ENCODE measurements at places on chromosomes 16 and 17.
A peak's percentile ranks its signal among the peaks of the same experiment; 100 is the strongest.

DNA sequence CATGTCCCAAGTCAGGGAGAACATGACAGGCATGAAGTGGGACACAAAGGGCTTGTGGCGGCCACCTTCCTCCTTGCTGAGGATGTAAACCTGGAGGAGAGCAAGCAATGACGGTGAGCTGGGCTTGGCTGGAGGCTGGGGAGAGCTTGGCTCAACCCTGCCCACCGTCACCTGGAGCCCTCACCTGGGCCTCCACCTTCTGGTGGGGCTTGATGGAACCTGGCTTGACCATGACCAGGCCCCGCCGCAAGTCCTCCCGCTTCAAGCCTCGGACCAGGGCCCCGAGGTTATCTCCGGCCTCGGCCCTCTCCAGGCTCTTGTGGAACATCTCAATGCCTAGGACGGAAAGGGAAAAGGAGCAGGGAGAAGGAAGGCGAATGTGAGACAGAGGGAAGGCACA lies 2.4 kb downstream of the TUFM start:
- no peak for DNase-seq

GRCh38 chr16:11743308-11744074 lies 834 bp upstream of the TXNDC11 start:
- peak; percentile 23 for DNase-seq

DNA sequence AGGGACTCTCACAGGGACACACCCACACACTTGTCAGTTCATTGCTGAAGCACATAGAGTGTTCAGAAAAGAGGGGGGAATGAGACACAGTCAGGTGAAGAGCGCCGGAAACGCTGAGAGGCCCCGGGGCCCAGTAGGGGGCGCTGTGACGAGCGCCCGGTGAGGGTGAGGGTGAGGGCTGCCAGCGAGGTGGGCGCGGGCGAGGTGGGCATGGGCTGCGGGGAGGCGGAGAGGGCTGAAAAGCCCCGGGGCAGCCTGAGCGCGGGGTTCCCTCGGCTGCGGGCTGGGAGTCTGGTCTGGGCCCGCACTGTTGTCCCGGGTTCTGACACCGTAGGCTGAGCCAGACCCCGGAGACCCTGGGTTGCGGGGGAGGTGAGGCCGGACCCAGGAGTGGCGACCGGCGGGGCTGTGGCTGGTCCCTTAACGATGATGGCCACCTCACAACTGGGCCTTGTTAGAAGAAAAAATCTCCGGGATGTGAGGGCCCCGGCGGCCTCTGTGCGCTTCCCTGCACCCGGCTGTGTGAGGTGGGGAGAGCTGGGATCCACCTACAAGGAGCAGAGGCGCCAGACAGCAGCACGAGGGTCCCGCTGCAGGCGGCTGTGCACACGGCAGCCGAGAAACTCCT lies 91.4 kb downstream of the C16orf78 start:
- no peak for DNase-seq

- no peak for DNase-seq
Measured at GRCh38 chr16:75236736-75237397, 14.6 kb downstream of the BCAR1 start.

DNA sequence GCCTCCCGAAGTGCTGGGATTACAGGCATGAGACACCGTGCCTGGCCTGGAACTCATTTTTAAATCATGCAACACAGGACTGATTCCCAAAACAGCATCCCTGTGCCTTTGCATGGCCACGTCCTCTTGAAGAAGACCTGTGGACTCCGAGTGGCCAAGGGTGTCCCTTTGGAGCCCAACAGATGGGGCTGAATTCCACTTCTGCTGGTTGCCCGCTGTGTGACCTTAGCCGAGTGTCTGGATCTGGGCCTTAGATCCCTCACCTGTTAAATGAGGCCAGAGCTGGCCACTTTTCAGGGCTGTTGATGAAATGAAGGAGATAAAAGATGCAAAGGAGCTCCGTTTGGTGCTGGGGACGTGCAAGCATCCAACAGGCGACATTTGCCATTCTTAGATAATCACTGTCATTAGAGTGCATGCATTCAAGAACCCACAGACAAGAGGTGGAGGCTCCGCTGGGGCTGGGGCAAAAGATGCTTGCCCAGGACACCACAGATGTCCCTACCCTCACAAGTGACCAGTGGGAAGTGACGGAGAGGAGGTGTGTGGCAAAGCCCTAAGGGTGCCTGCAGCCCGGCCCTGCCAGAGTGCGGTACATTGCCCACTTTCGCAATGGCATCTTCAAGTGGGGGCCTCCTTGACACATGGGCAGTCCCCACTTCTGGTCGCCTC lies 354.1 kb upstream of the TNRC6C start:
- no peak for DNase-seq

GRCh38 chr17:80481284-80482057 lies 5.1 kb upstream of the NPTX1 start:
- no peak for DNase-seq

- no peak for DNase-seq
Measured at GRCh38 chr17:70345061-70345460, 175.7 kb downstream of the KCNJ2 start.

GRCh38 chr17:64411999-64412771 lies 21.5 kb upstream of the PECAM1 start:
- peak; percentile 21 for DNase-seq

DNA sequence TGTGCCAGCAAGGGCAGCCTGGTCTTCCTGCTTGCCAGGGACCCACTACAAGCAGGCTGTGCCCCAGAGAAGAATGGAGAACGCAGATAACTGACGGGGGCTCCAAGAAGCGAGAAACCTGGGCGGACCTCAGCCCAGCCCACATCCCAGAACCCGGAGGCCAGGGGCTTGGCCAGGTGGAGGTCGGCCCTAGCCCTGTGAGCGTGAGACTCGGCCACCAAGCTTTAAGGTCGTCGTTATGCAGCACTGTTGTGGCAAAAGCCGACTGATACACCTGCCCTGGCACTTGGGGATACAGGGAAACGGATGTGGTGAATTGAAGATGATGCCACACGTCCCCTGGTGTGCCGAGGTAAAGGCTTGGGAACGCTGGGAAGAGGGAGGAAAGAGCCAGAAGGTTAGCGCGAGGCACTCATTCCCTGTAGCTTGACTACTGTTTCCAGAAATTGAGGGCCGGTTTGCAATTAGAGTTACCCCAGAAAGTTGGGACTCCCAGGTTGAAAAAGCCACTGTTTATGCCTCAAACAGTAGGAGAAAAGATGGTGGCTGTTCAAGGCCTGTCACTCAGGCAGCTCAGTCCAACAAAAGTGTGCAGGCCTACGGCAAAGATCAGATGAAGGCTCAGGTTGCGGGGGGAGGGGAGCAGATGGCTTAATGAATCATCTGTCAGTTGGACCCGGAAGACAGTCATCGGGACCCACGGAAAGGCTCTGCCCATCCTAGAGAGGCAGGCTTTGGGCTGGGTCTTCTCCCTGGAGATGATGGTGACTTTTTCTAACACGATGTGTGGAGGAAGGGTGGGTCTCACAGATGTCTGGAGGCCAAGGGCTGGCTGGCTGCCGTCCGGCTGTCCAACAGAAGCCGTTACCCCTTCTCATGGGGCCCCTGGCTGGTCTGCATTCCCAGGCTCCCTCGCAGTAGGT lies 45.6 kb upstream of the BAHCC1 start:
- DNase-seq = peak; percentile 49

DNA sequence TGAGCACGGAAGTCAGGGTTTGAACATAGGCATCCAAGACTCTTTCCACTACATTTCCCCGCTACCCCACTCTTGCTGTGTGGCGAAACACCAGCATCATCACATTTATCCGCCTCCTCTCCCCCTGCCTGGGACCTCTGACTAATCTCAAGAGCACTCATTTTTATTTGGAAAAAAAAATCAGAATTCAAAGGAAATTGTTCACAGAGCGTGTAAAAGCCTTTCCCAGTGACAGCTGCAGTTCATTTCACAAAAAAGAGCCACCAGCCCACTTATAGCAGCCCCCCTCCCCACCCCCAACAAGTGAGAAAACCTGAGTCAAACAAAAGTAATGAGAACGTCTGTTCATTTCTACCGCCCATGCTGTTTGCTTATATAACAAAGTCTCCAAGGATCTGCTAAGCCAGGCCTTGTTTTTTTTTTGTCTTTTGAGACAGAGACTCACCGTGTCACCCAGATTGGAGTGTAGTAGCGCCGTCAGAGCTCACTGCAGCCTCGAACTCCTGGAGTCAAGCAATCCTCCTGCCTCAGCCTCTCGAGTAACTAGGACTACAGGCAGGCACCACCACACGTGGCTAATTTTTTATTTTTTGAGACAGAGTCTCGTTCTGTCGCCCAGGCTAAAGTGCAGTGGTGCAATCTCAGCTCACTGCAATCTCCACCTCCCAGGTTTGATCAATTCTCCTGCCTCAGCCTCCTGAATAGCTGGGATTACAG lies 48.3 kb upstream of the HAPSTR1 start:
- peak; percentile 93 for DNase-seq

GRCh38 chr17:76458580-76459490 lies 5.9 kb upstream of the UBE2O start:
- peak; percentile 50 for DNase-seq

- DNase-seq = no peak
Measured at GRCh38 chr16:2044541-2044940, 3.1 kb downstream of the NTHL1 start.

GRCh38 chr16:47448830-47449575 lies 11.9 kb downstream of the ITFG1 start:
- no peak for DNase-seq

DNA sequence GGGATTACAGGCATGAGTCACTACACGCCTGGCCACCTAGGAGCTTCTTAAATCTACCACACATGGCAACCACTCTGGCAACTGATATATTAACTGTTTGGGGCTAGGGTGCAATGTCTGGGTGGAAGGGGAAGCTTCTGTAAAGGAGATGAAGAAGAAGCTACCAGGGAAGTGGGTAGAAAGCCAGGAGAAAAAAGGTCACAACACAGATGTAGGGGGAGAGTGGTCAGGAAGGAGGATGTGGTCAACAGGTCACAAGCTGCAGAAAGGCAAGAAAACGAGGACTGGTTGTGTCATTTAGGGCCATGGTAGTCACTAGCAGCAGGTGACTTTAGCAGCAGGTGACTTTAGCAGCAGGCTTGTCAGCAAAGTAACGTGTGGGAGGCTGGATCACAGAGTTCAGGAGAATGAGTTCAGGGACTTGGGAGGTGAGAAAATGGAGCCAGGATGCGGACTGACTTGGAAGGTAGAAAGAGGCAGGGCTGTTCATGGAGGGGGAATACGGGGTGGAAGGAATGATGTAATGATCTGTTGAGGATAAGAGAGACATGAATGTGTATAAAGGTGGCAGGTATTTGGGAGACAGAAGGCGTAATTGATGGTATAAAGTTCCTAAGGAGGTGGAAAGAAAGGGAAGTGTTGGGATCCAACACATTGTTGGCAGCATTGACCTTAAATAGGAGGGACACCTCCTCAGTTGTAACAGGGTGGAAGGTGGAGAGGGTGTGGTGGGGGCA lies 16.3 kb upstream of the WFIKKN2 start:
- no peak for DNase-seq

DNA sequence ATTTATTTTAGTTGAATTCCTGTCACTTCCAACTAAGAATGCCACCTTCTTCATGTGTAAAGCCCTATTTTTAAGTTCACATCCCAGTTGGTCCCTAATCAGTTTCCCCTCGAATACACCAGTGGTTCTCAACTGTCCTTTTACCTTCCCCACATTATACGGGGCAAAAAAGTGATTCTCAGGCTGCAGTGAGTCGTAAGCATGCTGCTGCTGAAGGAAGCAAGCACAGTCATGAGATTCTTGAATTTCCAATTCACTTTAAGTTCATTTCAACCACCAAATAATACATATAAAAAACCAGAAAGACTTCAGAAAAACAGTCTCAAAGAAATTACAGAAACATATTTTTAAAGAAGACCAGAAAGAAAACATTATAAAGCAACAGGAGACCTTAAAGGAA lies 47.9 kb downstream of the UBE2G1 start:
- DNase-seq = no peak

GRCh38 chr16:27374804-27375425 lies 27.1 kb upstream of the IL21R start:
- peak; percentile 79 for DNase-seq

DNA sequence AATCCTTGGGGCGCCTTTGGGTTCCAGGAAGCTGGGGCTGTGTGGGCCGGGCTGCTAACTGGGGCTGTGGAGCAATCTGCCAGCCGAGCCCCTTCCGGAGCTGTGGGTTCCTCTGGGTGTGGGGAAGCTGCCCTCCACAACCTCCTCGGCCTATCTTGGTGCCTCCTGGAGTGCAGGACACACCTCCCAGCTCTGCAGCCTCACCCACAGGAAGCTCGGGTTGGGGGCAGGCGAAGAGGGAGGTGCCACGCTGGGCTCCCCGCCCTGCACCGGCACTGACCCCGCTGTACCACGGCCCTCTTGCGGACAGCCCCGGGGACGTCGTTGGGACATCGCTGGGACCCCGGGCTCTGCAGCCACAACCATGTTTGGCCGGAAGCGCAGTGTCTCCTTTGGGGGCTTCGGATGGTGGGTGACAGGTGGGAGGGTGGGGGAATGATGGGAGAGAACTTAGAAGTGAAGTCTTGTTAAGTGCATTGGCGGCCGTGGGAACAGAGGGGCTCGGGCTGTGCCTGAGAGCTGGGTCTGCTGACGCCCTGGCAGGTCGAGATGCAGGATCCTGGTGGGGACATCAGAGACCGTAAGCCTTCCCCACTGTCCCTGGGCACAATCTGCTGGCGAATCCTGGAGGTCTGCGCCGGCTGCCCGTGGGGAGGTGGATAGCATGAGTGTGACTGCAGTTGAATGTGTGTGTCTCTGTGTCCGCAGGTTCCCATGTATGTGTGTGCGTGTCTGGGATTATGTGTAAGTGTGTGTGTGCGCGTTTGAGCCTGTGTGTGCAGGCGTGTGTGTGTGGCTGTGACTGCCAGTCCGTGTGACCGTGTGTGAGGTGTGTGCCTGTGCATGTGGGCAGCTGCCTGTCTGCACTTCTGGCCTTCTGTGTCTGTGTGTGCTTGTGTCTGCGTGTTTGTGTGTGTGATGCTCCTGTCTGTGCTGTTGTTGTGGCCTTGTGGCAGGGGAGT lies at the start of gene RAP1GAP2:
TSS of gene RAP1GAP2 (plus strand) at position 275 of the 962 bp plus-strand sequence. CDS start at position 365, 90 bp downstream.
- DNase-seq = no peak

DNA sequence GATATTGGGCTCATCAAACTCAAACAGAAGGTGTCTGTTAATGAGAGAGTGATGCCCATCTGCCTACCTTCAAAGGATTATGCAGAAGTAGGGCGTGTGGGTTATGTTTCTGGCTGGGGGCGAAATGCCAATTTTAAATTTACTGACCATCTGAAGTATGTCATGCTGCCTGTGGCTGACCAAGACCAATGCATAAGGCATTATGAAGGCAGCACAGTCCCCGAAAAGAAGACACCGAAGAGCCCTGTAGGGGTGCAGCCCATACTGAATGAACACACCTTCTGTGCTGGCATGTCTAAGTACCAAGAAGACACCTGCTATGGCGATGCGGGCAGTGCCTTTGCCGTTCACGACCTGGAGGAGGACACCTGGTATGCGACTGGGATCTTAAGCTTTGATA lies 2.6 kb upstream of the HPR start:
- DNase-seq = no peak

- DNase-seq = no peak
Measured at GRCh38 chr17:68507576-68507975, 4.7 kb upstream of the PRKAR1A start.

GRCh38 chr17:6670999-6671398 lies 19.4 kb downstream of the C17orf100 start:
- DNase-seq = no peak

- DNase-seq = no peak
Measured at GRCh38 chr17:43860927-43861622, 14.1 kb downstream of the CD300LG start.

Measured in fibroblast of skin of scalp (primary cell).